Stimulated activated CD8-positive, alpha-beta memory T cell treated with anti-CD3 and anti-CD28 coated beads, Interleukin-4, amount 100 ng/mL, for 1 hour (primary cell): ENCODE measurements at places on chromosomes 12 and 14.

- no peak for DNase-seq
Measured at GRCh38 chr14:29752221-29752923, 175.3 kb downstream of the PRKD1 start.

DNA sequence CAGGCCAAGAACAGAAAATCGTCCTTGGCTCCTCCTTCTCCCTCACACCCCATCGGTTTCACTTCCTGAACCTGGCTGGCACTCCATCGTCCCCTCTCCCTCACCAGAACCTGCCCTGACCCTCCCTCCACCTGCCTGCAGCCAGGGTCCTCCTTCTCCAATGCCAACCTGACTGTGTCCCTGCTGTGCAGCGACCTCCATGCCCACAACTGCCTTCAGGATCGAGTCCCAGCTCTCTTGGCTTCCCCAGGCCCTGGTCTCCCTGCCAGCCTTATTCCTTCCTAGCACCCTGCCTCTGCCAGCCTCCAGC, 19.8 kb downstream of the HVCN1 start:
- DNase-seq = no peak

DNA sequence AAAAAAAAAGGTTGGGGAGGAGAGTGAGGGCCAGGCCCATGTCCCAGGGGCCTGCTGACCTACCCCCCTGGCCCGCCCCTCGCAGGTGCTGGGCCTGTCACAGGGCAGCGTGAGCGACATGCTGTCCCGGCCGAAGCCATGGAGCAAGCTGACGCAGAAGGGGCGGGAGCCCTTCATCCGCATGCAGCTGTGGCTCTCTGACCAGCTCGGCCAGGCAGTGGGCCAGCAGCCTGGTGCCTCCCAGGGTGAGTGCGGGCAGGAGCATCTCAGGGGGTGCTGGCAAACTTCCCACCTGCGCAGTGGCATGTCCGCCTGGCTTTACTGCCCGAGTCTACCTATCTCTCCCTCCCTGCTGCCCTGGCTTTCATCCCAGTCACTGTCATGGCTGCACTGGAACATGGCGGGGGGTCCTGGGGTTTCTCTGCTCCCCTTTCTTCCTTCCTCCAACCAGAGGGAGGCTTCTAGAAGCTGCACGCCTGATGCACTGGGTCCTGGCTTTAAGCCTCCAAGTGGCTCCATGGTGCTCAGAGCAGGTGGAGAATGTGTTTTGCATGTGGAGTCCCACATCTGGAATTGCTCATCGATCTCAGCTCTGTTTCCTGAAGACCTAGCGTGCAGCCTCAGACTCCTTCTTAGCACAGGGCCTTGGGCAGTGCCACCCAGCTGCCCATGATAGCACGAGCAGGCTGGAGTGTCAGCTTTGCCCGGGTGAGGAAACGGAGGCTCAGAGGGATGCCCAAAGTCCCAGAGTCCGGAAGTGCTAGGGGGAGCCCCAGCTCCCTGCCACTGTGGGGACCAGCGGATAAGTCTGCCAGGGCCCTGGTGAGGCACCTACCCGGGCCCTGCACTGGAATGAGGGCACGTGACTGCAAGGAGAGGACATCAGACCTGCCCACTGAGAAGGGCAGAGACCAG, 46.3 kb downstream of the PHETA1 start:
- DNase-seq = no peak

- DNase-seq = no peak
Measured at GRCh38 chr14:74641601-74642391, 29.8 kb upstream of the LTBP2 start.

DNA sequence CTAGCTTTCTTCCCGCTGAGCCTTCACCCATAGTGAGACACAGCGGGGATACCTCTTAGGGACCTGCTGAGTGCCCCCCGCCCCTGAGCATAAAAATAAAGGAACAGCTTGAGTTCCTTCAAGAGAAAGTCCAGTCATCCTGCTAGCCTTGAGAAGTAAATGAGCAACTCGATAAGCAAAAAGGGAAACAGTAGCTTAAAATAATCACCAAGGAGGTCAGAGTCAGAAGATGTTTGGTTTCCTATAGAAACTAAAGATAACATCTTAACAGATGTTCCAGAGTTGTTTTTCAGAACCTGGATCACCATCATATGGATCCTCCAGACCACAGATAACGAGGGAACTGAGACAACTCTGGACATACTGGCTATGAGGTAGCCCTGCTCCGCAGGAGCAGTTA, 94.0 kb downstream of the BCAT1 start:
- DNase-seq = no peak

- DNase-seq = no peak
Measured at GRCh38 chr14:101504096-101504948, 57.0 kb upstream of the DIO3 start.

DNA sequence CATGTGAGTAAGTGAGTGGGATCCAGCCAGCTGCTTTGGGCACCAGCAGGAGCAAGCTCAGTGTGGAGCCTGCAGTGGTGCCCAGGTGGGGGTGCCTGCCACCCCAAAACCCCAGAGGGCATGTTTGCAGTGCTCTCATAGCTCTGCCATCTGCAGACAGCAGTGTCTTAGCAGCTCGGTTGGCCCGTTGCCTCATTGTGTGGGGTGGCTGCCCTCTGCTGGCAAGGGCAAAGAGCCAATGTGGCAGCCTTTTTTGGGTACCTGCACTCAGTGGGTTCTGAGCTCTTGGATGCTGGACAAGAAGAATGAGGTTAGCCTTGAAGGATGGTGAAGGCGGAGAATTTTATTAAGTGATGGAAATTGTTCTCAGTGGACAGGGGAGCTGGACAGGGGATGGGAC, 52.3 kb downstream of the NEUROD4 start:
- DNase-seq = peak; percentile 62

- no peak for DNase-seq
Measured at GRCh38 chr14:76848879-76849278, 22.7 kb downstream of the LRRC74A start.

GRCh38 chr14:95040708-95041476, 116.4 kb downstream of the DICER1 start:
- no peak for DNase-seq

- DNase-seq = no peak
Measured at GRCh38 chr12:87661786-87662377, 367.3 kb downstream of the C12orf50 start.

DNA sequence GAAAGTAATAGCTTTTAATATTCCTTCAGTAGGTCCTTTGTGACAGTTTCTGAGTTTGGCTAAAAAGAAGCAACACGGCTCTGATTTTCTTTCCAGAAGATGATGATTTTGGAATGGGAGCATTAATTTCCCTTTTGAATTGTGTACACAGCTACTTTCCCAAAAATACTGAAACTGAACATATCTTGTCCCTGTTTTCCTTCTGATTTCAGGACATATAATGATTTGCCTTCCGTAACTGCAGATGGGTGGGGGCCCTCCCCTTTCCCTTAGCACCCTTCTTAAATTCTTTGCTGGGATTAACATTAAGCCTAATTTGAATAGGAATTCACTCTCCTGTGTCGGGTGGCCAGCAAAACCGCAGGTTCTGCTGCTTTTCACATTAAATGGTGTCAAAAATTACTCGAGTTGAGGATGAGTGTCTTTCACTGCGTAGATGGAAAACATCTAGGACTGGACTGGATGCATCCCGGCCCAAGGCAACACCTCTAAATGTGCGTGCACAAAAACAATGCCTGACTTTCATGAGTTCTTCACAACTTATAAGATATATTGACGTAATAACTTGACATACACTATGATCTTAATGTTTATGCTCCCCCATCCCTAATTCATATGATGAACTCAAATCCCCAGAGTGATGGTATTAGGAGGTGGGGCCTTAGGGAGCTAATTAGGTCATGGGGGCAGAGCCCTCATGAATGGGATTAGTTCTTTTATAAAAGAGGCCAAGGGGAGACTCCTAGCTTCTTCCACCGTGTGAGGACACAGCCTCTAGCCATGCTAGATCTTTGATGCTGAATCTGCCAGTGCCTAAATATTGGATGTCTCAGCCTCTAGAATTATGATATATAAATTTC, 158.1 kb downstream of the AEBP2 start:
- no peak for DNase-seq

DNA sequence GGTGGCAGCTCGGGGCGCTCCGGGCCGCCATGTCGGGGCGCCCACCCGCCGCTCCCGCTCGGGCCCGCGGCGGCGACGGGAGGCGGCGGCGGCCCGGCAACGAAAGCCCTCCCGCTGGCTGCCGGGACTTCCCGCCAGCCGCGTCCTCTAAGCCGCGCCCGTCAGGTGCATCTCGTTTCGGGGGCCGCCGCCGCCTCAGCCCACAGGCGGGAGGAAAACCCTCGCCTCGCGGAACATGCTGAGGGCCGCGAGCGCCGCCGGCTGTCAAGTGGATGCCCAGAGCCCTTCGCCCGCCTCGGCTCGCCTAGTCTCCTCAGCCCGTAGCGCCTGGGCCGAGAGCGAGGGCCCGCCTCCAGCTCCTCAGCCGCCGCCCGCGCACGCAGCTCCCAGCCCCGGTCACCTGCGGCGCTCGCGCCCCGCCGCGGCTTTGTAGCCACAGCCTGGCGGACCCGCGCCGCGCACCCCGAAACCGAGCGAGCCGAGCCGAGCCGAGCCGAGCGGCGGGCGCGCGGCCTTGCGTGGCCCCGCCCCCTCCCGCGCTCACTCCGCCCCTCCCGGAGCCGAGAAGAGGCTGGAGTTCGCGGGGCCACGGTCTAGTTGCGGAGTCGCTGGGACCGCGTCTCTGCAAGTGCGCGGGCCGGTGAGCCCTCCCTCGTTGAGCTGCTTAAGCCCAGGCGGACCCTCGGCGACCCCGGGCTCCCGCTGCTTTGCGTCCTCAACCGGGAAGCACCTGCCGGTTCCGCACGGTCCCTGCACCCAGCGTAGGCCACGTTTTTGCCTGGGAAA, at the start of gene EML5:
TSS of gene EML5 (minus strand) at position 481 of the 786 bp plus-strand sequence. CDS start at position 31, 450 bp downstream.
- DNase-seq = peak; percentile 46

GRCh38 chr12:116302166-116303058, 24.9 kb upstream of the MED13L start:
- DNase-seq = no peak

DNA sequence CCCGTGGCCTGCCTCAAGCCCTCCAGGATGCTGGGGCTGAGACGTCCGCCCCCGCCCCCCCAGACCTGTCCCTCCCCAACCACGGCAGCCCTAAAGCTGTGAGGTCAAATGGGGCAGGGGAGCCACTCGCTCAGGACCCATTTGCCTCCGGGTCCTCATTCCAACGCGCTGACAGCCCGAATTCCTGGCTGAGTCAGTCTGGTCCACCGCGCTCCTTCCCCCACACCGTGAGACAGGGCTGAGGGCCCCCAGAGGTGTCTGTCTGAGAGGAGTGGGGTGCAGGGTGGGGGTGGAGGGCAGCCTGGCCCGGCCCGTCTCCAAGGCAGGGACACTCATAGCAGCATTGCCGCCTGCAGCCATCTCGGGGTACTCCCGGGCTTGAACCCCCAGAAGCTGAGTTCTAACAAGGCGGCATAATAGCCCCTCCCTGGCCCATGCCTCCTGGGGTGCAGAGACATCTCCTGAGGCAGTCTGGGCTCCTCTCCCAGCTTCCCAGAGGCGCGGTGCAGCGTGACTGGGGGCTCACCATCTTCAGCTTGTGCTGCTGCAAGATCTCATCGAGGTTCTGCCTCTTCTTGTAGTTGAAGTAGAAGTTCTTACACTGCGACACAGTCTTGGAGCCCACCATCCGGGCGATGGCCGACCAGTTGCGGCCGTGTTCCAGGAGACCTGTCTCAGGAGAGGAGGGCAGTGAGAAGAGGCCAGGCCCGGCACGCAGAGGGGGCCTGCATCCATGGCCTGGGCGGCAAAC, 90.5 kb downstream of the RFLNA start:
- DNase-seq = no peak

- DNase-seq = no peak
Measured at GRCh38 chr14:65334765-65335410, 77.6 kb upstream of the FUT8 start.

- no peak for DNase-seq
Measured at GRCh38 chr14:77043177-77043983, 14.9 kb upstream of the IRF2BPL start.

DNA sequence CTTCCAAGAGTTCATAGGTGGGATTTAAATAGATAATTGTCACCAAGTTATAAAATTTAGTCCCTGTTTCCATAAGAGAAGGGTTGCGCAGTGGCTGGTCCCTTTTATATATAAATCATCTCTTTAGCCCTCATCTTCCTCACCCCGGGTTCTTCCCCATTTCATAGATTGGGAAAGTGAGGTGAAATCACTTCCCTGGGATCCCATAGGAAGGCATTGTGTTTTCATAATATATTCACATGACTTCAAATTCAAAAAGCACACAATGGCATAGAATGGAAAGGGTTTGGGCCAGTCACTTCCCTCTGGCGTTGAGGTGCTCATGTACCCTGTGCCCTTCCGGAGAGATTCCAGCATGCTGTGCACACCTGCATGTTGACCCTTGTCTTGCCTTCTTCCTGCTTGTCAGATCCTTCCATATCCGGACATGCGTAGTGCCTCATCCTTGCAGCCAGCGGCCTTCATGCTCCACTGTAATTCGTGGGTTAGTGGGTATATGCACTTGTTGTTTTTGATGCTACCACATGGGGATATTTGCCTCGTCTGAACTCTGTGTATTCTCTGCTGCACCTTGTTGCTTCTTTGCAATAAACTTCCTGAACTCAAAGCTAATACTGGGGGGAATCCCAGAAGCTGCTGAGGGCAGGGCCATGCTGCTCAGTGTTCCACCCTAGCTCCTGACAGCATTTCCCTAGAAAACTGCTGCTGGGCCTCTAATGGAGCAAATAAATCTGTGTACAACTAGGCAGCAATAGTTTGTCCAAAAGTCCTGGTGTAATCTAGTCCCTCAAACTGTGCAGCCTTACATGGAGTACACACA, 59.6 kb downstream of the ANAPC7 start:
- no peak for DNase-seq

DNA sequence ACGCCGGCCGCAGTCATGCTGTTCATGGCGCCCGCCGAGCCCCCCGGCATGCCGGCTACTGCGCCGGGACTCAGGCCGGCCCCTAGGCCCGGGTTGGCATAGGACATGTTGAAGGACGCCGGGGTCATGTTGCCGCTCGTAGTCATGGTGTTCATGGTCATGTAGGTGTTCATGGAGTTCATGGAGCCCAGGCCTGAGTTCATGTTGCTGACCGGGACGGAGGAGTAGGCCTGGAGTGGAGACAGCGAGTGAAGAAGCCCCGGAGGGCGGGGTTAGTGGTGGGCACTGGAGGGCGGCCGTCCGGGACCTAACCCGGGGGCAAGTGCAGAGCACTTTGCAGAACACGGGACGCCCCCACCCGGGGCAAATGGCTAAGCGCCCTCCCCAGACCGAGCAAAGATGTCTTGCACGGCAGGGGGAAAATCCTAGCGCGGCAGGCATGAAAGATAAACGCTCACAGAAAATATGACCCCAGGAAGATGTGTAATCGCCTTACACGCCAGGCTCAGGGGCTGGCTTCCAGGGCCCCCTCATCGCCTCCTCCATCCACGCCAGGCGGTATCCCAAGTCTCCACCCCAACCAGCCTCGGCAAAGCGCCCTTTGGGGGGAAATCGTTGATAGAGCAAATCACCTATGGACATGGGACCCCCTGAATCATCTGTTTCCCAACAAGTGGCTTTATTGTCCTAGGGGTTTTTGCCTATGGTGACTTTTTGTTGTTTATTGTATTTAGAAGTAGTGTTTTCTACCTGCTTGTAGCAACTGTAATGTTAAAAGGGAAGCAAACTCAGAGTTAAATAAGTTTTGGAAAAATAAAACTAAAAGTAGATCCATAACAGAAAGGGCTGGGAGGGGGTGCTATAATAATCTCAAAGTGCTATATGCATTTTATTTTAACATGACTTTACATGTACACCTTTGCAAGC, 2.3 kb downstream of the FOXA1 start:
- DNase-seq = no peak

GRCh38 chr12:123075087-123075645, 75.7 kb downstream of the PITPNM2 start:
- DNase-seq = no peak
